CD4-positive, CD25-positive, alpha-beta regulatory T cell (primary cell): ENCODE measurements at places on chromosomes 1 and 21. TPM values are rescaled to one million over a fixed set of nuclear protein-coding genes. Genes with fewer than 3 reads are reported as not detected.

GRCh38 chr21:36542312-36543101 lies 62.6 kb upstream of the CLDN14 start:
- H3K27me3 ChIP-seq, result peaks cover 6% of the 10 kb centered on the region
- no peak for DNase-seq
- H3K36me3 ChIP-seq, result no peaks in the 10 kb centered on the region
- H3K27ac ChIP-seq, result no peak overlapping the region

FOXO6 gene
- 0.91 TPM for total RNA-seq

DNA sequence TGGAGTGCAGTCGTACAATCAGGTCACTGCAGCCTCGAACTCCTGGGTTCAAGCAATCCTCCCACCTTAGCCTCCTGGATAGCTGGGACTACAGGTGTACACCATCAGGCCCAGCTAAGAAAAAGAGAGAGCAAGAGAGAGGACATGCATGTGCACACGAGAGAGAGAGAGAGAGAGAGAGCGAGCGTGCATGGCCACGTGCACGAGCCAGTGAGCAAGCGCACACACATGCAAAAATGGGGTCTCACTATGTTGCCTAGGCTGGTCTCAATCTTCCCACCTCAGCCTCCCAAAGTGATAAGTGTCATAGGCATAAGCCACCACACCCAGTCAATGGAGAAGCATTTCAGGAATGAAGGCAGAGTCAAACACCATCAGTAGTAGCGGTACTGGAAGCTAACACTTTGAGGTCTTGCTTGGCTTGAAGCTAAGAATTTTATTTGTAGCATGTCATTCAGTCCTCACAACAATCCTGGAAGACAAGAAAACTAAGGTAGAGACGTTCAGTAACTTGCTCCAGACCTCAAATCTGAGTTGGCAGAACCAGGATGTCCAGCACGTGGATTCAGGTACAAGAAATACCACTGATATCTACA lies 14.5 kb downstream of the GNB1 start:
- H3K27ac ChIP-seq, result no peak overlapping the region
- H3K36me3 ChIP-seq, result peaks cover 32% of the 10 kb centered on the region
- DNase-seq, result no peak
- peak overlapping the region; percentile 6 for H3K4me3 ChIP-seq

DNA sequence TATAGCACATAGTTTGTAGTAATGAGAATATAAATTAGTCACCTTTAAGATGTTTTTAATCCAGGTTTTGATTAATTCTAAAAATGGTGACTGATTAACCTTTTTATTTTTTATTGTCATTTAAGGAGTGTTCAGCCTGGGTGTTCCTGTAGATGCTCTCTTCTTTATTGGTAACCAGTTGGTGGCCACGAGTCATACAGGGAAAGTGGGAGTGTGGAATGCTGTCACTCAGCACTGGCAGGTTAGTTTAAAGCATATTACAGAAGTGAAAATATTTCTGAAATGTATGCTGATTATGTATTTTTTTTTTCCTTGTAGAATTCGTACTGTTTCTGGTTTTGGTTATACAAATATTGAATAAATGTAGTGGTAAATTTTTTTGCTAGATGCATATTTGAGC lies 28.1 kb downstream of the KCTD3 start:
- no peaks in the 10 kb centered on the region for H3K27me3 ChIP-seq
- H3K36me3 ChIP-seq, result no peaks in the 10 kb centered on the region
- H3K27ac ChIP-seq, result no peak overlapping the region
- H3K4me3 ChIP-seq, result no peak overlapping the region
- H3K4me1 ChIP-seq, result no peaks in the 10 kb centered on the region
- no peak for DNase-seq

DNA sequence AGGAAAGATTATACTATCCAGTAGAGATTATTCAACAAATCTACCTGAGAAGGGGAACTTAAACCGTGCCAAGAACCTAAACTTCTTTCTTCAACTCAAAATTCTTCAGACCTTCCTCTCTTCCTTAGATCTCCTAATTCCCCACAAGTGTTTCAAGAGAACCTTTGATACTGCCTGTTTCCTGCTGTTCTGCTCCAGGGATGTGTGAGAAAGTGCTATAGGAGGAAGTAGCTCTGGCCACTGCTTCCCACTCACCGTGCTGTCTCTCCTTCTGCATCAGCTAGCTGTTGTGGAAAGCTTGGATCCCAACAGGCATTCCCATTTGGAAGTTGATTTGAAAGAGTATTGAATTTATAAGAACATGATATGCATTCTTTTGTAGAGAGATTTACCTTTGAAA lies 4.5 kb upstream of the NOS1AP start:
- H3K4me3 ChIP-seq, result no peak overlapping the region
- H3K4me1 ChIP-seq, result peaks cover 9% of the 10 kb centered on the region
- no peaks in the 10 kb centered on the region for H3K36me3 ChIP-seq

LCE1E gene
- total RNA-seq, result not detected

DNA sequence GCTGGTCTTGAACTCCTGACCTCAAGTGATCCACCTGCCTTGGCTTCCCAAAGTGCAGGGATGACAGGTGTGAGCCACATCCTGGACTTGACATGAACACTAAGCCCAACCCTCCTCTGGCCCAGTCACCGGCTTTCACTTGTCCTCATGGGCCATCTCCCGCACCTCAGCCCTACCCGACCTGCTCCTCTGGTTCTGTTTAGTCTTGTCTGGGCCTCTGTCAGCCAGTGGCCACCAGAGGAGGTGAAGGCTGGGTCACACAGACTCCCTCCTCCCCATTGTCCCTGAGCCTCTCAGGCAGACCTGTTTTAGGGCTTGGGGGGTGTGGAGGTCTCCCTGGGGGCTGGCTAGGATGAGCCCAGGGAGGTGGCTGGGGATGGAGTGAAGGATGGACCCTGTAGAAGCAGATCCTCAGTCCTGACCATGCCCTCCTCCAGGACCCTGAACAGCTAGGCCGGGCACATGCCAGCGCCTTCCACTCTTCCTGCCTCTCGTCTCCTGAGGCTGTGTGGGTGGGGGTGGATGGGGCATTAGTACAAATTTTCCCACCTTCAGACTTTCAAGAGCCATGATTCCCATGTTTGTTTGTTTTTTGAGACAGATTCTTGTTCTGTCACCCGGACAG lies 26.1 kb upstream of the UMODL1 start:
- H3K4me1 ChIP-seq, result no peaks in the 10 kb centered on the region
- H3K27ac ChIP-seq, result no peak overlapping the region
- no peak overlapping the region for H3K4me3 ChIP-seq
- no peak for DNase-seq

DNA sequence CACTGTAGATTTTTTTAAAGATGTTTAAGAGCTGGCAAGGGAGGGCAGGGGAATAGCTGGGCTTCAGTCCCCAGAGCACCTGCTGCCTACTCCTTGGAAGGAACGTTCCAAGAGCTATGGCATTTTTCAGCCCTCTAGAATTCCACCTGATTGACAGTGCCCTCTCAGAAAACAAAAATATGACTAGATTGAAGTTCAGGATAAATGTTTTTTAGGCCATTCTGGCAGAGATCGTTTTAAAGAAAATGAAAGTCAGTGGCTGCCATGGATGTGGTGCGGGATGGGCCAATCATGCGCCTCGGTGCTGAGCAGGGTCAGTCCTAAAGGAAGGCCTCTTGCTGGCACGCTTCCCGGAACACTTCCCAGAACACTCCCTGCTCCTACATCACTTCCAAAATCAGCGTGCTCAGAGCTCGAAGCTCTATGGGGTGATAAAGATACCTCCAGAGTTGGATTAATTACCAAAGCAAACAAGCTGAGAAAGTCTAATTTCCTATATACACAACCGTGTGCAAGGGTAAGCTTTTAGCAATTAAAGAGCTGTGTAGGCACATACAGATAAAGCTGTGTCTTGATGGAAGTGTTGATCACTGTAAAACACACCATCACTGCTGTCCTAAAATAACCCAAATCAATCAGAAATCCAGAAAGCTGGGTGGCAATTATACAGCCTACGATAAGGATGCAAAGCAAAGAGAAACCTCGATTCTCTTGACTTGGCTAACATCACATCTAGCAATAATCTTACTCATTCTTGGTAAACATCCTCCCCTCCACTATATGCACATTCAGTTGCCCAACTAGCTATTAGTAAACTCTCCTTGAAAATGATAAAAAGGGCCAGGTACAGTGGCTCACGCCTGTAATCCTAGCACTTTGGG lies 34.6 kb downstream of the TGFBR3 start:
- H3K27ac ChIP-seq, result no peak overlapping the region
- no peak for DNase-seq
- H3K4me3 ChIP-seq, result no peak overlapping the region
